Central memory CD8-positive, alpha-beta T cell (primary cell): ENCODE measurements at places on chromosomes 5 and 9.

- DNase-seq: no peak
Observed at GRCh38 chr5:89883967-89884366, 525.6 kb downstream of the CETN3 start.

GRCh38 chr5:101390151-101390908 is 487.2 kb upstream of the ST8SIA4 start:
- no peak for DNase-seq

DNA sequence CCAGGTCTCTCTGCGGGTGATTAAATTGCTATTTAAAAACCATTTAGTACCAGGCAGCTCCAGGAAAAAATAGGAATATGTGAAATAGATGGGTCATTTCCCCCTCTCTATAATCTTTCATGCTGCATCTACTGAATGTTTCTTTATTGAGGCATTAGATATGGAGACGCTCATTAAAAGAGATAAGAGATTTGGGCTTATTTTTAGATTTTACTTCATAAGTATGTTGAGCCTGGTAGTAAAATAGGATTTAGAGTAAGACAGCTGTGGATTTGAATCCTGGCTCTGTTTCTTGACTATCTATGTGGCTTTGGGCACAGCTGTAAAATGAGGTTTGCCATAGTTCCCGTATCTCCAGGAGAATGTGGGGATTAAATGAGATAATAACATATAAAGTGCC is 451.0 kb upstream of the GRIA1 start:
- no peak for DNase-seq

- DNase-seq: no peak
Observed at GRCh38 chr9:137296670-137297664, 5.1 kb downstream of the NRARP start.

DNA sequence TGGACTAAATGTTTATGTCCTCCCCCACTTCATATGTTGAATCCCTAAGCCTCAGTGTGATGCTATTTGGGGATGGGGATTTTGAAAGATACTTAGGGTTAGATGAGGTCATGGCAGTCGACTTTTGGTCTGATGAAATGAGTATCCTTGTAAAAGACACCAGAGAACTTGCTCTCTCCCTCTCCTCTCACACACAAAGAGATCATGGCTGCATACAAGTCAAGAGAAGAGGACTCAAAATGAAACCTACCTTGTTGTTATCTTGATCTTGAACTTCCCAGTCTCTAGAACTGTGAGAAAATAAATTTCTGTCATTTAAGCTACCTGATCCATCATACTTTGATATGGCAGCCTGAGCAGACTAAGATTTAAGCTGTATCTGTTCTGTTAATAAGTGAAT is 144.0 kb upstream of the HAPLN1 start:
- no peak for DNase-seq

GRCh38 chr5:127899214-127899610 is 184.4 kb upstream of the SLC12A2 start:
- no peak for DNase-seq

GRCh38 chr9:107290619-107291018 is 7.5 kb downstream of the RAD23B start:
- DNase-seq: no peak

- no peak for DNase-seq
Observed at GRCh38 chr9:26947736-26948135, 694 bp upstream of the PLAA start.

DNA sequence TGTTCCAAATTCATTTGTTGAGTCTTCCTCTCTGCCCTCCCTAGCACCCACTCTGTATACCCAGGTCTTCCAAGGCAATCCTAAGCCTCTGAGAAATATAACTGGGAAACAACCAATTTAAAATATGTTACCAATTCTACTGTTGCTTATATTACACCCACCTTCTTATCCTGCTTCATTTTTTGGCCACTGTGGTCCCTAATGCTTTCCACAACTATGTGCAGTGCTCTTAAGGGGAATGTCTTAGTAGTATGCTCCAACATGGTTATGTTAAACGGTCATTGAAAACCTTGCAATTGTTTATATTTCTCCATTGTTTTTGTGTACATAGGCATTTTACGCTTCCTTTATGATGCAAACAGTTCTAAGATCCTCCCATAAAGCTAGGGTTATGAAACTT is 273.1 kb upstream of the HAPLN1 start:
- DNase-seq: no peak

GRCh38 chr9:134062461-134063087 is 5.3 kb downstream of the BRD3 start:
- no peak for DNase-seq

DNA sequence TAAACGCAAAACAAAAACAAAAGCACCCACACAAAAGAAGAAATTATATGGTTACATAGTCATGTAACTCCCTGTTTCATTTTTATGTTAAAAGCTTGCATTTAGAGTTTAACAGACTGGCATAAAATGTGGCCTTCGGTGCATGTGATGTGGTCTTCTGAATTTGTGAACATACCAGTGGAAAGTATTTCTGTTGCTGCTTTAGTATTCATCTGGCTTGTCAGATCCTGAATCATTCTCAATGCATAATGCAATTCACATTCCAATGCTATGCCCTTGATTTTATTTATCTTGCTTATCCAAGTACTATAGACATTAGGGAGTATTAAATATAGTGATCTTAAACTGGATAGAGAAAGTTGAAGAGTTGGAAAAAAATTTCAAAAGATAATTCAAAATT is 740.2 kb upstream of the ZNF608 start:
- DNase-seq: no peak
